ENCODE measurements at places on chromosomes 6 and 20.

- DNase-seq, result no peak
Measured at GRCh38 chr20:53387983-53388675, 205.5 kb downstream of the ZNF217 start.

DNA sequence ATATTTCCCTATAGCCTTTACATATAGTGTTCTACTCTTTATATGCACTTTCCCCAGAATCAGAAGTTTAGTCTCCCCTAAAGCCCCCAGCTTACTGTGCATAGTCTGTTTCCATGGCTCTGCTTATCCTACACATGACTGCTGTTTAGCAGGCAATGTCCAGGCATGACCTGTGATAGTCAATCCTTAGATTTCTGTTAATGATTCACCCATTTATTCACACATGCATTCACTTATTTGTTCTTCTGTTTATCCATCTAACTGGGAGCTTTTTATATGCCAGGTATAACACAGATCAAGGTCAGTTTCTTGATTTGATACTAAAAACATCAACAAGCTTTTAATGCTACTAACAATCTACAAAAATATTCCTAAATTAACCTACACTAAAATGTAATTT is 300.8 kb downstream of the PHF3 start:
- DNase-seq, result no peak

DNA sequence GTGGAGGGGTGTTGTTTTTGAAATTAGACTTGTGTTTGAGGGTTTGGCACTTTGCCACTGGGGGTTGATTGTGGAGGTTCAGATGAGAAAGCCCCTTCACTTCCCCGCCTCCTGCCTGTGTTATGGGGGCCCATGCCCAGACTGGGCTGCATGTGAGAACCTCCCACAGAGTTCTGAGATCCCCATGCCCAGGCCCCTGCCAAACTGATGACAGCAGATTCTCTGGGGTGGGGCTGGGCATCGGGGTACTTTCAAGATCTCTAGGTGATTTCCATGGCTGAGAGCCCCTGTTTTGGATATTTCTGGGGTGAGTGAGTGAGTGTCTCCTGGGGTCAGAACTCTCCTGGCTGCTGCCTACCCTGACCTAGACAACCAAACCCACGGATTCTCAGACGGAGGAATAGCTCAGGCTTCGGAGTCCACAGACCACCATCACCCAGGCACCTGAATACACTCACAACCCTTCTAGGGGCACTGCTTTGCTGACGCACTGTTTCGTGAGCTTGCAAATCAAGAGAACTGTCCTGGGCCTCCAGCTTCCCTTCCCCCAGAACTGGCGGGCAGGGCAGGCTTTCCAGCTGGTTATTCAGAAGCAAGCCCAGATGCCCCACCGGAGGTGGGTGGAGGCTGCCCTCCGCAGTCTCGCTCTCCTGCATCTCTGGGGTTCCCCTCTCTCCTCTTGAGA is 6.3 kb downstream of the BCAS1 start:
- DNase-seq, result no peak

DNA sequence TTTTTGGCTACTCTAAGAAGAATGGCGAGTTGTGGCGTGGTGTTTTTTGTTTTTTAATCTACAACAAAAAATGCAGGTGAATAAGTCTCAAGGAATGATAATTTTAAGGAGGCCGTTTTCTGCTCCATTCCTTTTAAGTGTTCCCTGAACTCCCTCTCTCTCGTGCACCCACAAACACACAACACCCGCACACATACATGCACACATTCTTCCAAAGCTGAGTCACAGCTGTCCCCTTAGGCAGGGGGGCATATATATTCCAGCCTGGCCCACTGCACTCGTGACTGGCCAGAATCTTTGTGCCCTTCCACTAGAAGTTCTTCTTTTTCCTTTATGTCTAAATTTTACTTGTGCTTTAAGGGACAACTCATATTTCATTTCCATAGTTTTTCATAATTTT is 405.7 kb downstream of the LMBRD1 start:
- DNase-seq, result no peak

- no peak for DNase-seq
Measured at GRCh38 chr6:105301756-105302616, 100.9 kb downstream of the PREP start.

DNA sequence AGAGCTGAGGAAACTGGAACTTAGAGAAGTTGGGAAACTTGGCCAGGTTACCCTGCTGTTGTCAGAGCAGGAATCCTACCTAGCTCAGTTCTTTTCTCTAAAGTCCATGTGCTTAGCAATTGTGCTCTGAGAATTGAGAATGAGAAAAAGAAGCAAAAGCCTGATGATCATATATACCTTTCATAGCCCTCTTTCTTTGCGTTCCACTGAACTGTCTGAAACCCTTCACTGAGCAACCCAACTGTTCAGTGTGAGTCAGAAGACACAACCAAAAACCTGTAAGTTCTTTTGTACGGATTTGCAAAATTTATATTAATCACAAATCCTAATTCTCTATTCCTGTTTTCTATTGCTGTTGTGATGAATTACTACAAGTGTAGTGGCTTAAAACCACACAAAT is 80.6 kb downstream of the PHF3 start:
- DNase-seq, result no peak

DNA sequence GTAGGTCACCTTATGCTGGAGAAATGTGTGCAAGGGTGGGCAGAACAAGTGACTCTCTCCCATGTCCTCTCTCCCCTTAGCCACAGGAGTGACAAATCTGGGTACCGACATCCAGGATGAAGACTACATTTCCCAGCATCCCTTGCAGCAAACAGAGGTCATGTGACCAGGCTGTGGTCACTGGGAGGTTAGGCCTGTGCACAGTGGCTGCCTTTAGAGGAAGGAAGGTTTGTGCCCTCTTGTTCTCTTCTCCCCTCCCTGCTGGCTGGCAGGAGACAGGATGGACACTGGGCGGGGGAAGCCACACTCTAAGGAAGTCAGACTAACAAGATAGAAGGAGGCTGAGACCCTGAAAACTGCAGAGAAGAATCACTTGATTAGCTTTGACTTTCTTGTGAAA is 360.2 kb downstream of the PREX1 start:
- DNase-seq, result no peak

DNA sequence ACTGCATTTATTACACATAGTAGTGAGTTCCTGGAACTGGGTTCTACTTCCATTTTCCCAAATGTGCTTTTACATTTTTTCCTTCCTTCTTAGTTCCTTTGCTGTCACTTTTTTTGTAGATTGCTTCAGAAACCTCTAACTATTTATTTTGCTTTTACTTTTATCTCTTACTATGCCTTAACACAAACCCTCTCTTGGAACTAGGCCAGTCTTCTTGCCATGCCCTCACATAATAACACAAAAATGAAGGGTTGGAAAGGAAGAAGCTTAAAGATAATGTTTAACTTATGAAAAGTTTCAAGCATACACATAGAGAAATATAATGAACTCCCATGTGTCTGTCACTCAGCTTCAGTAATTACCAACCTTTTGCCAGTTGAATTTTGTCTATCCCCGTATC is 27.1 kb downstream of the TOP1 start:
- DNase-seq, result no peak

- no peak for DNase-seq
Measured at GRCh38 chr6:12007887-12008286, 4.2 kb upstream of the HIVEP1 start.

DNA sequence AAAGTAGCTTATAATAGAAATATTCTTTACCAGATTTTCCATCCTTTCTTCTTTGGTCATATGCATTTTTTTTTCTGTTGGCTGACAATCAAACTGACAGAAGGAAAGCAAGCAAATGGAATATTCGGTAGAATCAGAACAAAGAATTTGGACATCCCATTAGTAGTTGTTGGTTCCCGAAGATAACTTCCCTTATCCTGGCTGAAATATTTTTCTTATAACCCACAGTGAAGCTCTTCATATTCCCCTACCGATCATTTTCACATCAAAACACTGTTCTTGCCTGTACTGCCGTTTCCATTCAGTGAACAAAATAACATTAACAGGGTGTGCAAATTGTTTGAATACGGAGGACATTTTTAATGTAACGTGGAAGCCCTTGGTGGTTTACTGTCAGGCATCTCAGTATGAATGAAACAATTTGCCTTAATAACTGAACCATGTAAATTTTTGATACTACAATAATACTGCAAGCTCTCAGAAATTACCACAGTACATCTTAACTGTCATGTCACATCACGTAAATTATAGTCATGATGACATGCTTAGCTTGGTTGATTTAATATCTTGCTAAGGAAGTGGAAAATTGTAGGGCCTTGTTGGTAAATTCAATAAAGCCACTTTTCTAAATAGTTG is 311.5 kb downstream of the LAMA2 start:
- DNase-seq, result no peak

DNA sequence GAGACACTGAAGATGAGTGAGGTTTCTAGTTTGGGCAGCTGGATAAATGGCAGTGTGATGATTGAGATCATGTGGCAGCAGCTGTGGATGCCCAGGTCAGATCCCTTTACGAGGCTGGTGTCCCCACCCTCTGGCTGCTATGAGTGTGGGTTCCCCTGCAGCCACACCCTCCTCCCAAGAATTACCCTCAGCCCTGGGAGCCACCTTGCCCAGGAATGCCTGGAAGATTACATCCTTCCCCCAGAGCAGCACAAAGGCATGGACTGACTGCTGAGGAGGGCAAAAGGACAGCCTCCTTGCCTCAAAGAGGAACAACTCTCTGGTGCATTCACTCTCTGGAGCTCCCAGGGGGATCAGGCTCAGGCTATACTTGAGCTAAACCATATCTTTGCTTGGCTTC is 15.0 kb upstream of the PKHD1 start:
- DNase-seq, result no peak

DNA sequence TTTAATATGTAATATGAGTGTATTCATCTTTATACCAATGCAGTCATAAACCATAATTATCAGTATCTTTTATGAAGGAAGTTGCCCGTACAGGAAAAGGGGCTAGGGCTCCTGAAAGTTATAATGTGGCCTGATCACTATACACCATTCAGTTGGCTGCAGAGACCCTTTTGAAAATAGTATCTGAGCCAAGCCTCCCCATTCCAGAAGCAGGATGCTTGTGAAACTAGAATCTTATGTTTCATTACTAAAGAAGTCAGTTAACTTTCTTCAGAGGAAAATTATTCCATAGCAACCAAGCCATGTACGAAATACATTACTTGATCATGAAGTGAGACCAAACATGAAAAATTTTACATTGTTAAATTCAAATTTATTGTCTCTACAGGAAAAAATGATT is 251.5 kb upstream of the TCF21 start:
- DNase-seq, result no peak

- DNase-seq, result no peak
Measured at GRCh38 chr20:41570557-41570956, 47.6 kb downstream of the CHD6 start.

DNA sequence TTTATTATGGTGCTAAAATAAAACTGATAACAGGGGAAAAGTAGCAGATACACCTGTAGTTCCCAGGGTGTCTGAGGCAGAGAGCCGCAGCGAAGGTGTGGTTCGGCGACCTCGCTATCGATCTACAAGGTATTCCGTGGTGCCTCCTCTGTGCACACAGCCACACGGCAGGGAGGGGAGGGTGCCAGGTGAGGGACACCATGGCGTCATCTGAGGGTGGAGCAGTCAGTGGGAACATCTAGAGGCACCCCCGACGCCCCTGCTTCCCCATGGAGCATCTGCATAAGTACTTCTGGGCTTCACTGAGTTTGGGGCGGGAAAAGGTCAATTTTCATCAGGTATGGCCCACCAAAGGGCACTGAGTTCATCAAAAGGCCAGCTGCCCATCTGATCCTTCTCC is 243.3 kb downstream of the TAF4 start:
- no peak for DNase-seq

DNA sequence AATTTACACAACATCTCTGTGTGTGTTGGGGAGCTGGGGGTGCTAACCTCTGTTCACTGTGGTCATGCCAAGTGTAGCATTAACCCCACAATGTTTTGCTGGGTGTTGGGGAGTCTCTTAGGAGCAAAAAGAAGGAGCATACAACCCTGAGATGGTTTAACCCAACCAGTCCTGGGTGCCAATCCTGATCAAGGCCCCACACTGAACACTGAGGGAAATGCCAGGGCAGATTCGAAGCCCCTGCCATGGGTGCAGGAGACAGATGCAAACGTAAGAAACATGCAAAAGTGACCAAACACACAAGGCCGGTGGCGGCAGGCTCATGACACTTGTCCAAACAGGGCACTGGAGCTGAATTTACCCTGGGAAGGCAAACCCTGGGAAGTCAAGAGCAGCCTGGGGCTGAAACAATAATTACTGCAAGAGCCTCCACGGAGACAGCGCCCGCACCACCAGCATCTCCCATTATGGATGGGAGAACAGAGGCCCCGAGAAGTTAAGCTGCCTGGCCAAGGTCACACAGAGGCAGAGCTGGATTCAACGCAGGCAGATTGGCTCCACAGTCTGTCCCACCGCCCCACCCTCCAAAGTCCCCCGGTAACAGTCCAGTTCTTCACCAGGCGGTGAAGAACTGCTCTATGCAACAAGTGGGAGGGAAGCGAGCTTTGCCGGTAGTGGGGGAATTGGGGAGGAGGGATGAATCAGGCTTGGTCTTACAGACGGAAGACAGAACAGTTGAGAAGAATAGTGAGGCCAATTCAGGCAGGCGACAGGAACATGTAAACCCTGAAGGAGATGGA is 8.5 kb downstream of the ACSS1 start:
- no peak for DNase-seq

All from bone marrow (tissue), 2 donors.